NAMALWA (cell line): ENCODE measurements at places on chromosomes 6 and 20.
A peak's percentile ranks its signal among the peaks of the same experiment; 100 is the strongest.

- DNase-seq, result no peak
These were observed 790.1 kb upstream of the SLC35B3 start for GRCh38 chr6:9225441-9225871.

DNA sequence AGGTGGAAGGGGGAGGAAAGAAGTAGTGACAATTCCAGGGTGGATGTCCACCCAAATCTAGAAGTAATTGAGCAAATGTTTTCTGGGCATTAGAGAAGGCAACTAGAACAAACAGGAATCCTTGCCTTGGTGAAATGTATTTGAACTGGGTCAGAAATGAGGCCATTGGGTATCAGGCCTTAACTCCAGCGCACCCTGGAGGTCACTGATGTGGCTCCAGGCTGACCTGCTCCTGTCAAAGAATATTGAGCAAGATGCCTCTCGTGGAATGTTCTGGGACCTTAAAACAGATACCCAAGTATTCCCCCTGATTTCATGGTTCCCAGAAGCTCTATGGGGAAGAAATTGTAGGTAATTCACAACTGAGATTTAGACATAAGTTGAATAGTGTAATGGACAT is 6.9 kb downstream of the HLA-DPB1 start:
- peak; percentile 70 for DNase-seq

DNA sequence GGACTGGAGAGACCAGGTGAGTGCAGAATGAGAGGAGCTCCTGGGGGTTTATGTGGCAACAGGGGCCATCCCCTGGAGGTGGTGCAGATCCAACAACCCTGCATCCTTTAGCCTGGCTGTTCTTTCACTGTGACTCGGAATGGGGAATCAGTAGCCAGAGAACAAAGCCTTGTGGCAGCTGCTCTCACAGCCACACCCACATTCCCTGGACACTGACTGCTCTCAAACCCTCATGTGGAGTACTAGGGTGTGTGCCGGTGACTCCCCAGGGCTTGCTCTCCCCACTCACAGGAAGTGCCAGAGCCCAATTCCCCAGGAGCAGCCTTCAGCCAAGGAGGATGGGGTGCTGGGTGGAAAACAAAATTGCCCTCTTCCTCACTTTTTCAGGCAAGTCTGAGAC is 30.2 kb upstream of the GGTLC1 start:
- no peak for DNase-seq

DNA sequence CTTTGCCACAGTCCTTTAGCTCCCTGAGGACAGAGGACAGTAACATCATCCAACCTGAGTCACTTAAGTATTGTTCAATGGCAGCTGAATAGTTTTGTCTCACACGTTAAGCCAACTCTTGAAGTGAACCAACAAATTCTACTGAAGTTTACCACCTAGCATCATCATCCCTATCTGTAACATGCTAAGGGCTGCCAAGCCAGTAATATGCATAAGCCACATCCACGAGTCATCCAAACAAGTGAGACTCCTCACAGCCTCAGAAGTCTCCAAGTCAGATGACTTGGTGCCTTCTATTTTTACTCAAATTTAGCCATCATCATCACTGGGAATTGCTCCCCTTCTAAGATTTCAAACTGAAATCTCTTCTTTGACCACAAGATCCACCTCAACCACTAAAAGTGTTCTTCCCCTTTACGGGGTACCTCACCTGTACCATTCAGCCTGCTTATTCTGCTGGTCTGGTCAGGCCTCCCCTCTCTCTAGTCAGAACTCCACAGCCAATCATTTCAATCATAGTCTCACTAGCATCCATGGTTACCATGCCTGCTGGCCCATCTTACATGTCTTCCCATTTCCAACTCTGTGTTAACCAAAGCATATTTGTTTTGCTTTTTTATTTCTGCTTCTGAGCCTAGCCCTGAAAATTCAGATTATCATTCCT is 73.7 kb downstream of the DTNBP1 start:
- DNase-seq, result no peak

DNA sequence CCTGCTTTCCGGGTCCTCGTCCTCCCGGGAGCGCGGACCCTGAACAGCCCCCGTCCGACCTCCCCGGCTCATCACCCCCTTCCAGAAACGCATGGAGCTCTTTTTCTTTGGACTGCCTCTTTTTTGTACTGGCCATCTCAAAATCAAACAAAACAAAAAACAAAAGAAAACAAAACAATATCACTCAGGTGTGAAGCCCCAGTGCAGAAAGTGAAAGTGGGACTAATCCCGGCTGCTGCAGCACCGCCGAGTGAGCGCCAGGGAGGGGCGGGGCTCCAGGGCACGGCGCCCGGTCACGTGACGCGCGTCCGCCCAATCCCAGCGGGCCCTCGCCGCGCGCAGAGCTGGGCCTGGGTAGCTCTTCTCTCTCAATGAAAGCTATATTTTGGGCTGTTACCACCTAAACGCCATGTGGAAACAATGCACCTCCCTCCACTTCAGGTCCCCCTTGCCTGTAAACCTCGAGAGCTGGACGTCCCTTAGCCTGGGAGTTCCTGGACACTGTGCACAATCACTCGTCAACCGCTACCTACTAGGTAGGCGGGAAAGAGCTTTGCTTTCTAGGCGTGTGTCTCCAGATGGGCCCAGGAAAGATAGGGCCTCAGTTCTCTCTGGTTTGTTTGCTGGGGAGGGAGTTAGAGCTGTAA is 93.7 kb upstream of the PRDM1 start:
- peak; percentile 89 for DNase-seq

- DNase-seq, result no peak
These were observed 9.3 kb downstream of the SLC9A8 start for GRCh38 chr20:49821870-49822331.

DNA sequence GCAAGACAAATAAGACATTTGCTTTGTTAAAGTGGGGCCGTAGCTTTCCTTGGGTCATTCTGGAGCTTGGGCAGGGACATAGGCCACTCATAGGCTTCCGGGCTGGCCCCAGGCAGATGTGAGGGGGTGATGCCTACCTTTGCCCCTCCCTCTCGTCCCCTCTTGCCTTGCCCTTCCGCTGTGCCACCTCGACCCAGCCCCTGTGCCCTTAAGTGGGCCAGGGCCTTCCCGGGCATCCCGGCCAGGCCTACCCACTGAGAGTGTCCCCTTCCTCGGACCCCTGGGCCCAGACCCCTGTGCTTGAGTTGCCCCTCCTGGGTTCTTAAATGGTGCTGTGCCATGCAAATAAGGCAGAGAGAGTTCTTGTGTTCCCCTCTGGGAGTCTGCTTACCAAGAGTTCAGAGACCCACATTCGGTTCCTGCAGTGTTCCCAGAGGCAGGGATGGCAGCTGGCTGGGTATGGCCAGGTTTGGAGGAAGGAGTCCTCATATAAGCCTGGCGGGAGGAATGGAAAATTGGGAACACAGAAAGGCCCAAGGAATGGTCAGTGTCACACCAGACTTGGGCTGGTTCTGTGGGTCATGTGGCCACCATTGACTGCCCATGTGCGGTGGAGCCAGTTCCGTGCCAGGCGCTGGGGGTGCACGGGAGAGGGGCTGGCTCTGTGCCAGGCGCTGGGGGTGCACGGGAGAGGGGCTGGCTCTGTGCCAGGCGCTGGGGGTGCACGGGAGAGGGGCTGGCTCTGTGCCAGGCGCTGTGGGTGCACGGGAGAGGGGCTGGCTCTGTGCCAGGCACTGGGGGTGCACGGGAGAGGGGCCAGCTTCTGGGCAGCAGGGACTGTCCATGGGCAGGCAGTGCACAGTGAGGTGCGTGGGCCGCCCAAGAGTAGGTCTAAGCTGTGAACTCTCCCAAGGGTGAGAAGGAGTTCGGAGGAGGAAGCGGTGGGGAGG is 173.5 kb upstream of the SNX9 start:
- DNase-seq, result no peak

DNA sequence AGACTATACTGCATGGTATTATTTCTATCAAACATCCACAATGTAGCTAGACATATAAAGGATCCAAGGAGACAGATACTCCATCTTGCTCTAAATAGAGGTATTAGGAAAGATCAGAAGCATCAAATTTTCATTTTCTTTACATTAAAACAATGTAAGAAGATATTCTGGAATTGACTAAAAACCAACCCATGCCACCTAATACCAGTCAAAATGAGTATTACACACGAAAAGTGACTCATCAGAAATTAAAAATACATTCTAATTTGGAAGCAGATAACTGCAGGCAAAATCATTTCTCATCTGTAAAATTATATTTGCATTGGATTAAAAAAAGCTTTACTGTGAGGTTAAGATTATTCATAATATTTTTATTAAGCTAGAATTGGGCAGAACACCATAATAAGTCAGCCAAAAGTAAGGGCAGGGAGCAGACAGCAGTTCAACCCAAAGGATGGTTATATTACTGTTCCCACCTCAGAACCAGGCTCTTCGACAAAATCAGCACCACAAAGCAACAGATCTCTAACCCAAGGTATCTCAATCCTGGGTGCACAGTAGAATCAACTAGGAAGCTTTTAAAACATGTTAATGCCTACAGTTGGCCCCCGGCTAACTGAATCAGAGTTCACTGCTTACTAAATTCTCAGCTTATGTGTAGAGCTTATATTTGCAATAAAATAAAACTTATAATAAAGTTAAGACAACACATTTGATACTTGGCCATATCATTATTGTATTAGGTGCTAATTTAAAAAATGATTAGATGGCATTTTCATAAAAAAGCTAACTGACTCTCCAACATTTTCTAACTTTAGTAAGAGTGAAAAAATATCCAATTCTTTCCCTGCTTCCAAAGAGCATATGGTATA is 35.2 kb downstream of the SAMD3 start:
- no peak for DNase-seq

DNA sequence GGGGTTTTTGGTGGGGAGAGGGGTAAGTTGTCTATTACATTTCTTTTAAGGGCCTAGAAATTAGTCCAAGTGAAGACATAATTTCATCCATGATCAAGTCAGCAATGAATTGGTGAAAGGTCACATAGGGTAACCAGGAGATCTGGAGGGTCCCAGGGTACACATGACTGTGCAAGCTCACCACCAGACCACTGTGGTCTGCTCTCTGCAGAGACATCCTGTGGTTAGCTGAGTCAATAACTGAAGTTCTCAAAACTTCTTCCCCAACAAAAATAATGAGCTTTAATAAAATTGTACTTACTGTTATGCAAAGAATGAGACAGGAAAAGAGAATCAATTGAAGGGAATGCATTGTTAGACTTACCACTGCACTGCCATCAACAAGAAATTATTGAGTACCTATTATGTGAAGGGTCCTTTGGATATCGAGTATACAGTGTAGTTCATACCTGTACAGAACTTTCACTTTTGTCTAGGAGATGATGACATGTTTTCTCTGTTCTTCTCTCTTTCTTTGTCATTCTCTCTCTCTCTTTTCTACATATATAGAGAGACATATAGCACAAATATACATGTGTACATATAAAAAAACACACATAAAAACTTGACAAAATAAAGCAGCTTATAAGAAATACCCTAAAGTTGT is 209.8 kb downstream of the GJA1 start:
- no peak for DNase-seq

DNA sequence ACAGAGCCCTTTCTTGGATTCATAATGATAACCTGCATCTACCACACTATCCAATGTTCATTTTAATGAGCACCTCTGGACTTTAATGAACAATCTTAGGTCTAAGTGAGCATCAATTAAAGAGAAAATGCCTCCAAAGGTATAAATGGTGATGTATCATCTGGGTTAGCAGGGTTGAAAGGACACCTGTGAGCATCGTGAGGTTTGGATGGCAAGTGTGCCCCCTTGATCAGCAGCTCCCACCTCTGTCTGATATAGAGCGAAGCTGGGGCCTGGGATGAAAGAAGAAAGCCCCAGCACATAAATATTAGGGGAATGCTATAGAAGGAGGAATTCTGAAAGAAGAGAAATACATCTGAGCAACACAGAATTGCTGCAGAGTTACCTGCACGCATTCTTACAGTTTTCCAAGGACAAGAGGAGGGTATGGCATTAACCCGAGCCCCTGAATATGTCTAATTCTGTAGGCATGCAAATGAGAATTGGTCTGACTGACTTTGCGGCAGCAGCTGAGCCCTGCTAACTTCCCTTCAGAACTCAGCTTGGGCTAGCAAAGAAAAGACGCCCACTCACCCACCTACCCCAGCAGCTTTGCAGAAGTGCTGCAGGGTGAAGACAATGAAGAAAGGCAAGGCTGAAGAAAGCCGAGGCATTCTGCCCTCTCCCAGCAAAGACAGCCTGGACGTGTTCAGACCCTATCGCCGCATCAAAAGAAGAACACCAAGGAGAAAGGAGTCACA is 136.2 kb downstream of the GMPR start:
- DNase-seq, result peak; percentile 66

DNA sequence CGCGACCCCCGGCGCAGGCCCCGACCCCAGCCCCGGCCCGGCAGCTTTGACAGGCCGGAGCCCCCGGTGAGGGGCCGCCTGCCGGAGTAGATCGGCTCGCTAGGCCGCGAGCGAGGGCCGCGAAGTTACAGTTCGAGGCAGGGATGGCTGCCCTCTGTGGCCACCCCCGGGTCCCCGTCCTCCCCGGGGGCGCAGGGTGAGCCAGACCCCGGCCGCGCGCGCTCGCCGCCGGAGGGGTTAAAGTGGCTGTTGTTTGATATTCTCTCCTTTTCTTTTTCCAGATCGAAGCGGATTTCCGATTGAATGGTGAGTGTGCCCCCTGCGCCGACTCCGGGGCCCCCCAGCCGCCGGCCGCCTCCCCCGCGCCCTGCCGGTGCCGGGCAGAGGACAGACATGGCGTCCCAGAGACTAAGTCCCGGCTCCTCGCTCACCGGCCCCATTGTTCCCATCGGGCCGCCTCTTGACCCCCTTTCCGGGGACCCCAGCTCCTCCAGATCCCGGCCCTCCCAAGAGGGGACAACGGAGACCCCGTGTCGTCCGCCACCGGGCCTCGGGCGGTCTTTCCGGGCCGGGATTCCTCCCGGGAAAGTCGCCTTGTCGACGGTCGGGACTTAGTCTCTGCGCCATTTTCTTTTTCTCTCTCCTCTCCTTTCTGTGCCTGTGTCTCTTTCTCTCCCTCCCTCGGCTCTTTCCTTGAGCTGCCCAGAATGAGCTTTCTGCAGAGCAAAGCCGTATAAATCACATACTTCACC is 704 bp downstream of the TOP1 start:
- peak; percentile 39 for DNase-seq
